ENCODE measurements at places on chromosomes 4 and X.

DNA sequence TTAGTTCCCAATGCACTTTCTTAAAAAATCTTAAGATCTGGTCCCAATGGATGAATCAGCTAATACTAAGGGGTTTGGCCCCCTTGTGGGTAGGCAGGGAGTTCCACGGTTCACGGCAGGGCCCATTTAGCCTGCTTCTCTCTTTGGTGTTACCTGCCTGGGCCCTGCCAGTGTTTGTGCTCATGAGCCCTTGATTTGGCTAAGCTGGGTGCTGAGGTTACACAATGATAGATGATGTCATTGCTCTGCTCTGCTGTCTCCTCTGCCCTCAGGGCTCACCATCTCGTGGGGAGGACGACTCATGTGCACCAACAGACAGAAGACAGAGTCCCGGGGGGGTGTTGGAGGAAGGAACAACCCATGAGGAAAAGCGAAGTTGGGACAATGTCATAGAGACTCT is 24.4 kb downstream of the RTL5 start:
- no peak for DNase-seq

DNA sequence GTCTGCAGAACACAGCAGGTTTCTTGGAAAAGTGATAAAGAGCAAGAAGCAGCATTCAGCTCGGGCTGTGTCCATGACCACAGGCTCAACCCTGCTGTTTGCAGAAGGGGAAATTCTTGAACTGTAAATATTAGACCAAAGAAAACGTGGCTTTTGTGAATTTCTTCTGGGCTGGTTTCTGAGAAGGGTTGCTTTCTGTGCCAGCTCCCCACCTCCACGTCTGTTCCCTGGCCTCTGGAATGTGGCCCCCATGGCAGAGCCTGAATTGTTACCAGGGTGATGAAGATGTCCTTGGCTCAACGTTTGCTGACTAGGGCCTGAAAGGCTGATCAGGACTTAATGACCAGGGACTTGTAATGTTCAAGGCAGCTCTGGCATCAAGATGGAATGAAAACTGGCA is 116.0 kb downstream of the CPEB2 start:
- no peak for DNase-seq

DNA sequence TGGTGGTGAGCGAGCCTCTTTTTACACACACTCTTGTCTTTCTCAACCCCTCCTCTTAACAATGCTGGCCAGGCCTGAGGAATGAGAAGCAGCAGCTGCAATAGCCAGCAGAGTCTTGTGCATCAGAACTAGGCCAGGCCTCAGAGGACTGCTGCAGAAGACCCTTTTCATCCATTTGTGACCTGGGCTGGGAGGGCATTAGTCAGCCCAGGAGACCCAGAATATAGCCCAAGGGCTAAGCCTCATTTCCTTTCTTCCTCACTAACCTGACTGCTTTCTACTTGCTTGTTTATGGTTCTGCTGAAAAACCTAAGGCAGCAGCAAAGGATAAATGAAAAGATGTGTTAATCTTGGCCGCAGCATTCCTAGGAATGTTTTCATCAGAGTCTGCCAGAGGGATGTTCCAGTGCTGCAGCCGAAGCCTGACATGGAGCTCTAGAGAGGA is 254.7 kb upstream of the AR start:
- DNase-seq: no peak

DNA sequence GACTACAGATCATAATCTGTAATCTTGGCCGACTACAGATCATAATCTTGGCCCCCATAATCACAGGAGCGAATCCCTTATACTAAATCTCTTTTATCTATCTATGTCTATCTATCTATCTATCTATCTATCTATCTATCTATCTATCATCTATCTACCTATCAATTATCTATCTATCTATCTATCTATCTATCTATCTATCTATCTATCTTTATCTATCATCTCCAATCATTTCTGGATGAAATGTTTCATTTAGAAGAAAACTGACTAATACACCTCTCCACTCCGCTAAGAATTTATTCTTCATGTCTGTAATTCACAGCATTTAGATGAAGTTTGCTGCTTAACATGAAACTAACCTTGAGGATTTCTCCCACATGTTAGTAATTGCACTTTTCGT is 45.0 kb upstream of the ACSL1 start:
- no peak for DNase-seq

GRCh38 chrX:133888984-133889383 is 96.4 kb downstream of the GPC3 start:
- no peak for DNase-seq

DNA sequence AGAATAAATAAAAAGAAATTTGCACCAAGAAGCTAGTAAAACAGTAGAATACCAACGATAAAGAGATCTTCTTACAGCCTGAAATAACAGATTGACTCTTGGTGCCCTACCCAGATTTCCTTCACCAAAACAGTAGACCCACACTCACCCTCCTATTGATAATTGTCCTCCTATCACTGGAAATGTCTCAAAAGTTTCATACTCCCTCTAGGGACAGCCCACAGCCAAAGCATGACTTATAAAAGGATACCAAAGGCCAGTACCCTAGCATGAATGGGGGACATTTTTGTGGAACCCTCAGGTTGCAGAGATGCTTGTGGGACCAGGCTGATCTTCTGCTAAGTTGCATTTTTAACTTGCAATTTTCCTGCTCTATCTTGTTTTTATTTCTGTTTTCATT is 104.1 kb downstream of the INPP4B start:
- DNase-seq: no peak

GRCh38 chr4:55122235-55122634 is 3.2 kb downstream of the KDR start:
- no peak for DNase-seq

DNA sequence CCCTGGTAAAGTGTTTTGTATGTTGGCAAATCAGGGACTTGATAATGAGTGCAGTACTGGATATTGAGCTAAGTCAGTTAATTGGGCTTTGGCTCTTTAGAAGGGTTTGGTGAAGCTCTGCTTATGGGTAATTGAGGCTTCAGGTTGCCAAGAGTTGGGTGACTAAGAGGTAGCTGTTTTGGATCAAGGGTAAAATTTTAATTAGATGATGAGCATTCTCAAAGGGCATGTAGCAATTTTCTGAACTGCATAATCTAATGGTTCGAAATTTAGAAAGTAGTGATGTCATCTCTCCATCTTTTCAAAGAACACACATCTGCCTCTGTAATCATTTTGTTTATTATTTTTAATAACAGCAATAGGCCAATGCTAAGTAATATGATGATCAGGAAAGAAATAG is 5.5 kb upstream of the TRIM2 start:
- no peak for DNase-seq

GRCh38 chrX:132591719-132592275 is 103.0 kb upstream of the MBNL3 start:
- no peak for DNase-seq

DNA sequence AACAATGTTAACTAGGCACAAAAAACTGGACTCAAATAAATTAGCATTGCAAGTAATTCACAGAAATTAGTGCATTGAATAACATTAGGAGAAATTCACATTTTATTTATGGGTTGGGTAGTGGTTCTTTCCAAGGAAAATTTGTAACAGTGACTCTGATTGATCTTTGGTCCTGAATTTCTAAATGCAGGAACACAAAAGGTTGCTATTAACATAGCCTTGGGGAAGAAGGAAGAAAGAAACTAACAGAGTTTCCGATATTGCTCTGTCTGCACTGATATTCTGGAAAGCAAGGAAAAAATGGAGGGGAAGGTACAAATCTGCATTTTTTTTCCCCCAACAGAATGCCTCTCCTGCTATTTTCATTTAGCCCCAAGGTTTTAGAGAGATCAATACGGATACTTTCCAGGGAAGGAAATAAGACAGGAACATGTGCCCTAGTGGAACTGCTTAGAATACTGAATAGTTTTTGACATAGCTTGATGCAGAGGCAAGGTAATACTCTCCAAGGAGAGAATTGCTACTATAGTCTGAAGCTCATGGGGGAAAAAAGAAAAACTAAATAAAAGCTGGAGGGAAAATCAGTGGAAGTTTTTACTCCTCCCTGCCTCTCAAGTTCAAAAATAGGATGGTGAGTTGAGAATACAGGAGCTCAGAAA is 490.1 kb downstream of the RAPGEF2 start:
- DNase-seq: no peak

- no peak for DNase-seq
Measured at GRCh38 chr4:5423670-5424069, 284.7 kb downstream of the EVC2 start.

- DNase-seq: no peak
Measured at GRCh38 chrX:118212817-118213183, 96.2 kb upstream of the KLHL13 start.

- no peak for DNase-seq
Measured at GRCh38 chr4:39363773-39364393, 2.3 kb downstream of the RFC1 start.

GRCh38 chrX:12709047-12709446 is 82.2 kb upstream of the PRPS2 start:
- no peak for DNase-seq

GRCh38 chr4:54558889-54559677 is 98.7 kb upstream of the KIT start:
- DNase-seq: no peak

DNA sequence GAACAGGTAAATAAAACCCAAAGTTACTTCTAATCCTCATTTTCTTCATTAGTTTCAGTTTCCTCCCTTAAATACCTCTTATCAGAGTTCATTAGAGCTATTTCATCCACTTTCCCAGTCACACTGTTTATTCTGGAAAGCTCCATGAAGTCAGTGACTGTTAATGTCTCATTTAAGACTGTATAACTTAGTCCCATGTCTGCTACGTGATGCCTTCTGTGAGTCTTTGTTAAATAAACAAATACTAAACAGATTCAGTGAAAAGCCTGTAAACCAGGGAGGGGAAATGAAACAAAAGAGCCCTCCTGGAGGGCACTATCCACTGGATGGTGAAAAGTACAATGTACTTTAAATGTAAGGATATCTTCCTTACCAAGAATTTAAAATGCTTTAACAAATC is 24.7 kb downstream of the ACE2 start:
- DNase-seq: no peak

- no peak for DNase-seq
Measured at GRCh38 chr4:153207567-153207966, 3.3 kb downstream of the TRIM2 start.

GRCh38 chrX:132875650-132876522 is 82.5 kb downstream of the HS6ST2 start:
- DNase-seq: no peak

DNA sequence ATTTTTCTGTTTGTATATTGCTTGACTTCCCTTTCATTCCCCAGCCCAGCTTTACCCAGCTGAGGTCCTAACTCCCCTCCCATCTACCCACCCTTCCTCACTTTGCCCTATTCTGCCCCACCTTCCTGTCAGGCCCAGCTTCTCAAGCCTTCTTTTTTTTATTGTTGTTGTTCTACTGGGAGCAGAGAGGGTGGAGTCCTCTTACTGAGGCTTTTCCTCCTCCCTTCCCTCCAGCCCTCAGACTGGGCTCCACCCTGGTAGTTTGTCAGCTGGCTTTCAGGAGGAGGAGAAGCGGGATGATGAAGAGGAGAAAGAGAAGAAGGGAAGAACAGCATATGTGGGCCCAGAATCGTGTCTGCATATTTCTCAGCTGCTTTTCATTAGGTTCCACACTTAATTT is 3.2 kb upstream of the KLF8 start:
- DNase-seq: no peak

GRCh38 chr4:143189528-143189927 is 4.8 kb downstream of the USP38 start:
- DNase-seq: no peak

DNA sequence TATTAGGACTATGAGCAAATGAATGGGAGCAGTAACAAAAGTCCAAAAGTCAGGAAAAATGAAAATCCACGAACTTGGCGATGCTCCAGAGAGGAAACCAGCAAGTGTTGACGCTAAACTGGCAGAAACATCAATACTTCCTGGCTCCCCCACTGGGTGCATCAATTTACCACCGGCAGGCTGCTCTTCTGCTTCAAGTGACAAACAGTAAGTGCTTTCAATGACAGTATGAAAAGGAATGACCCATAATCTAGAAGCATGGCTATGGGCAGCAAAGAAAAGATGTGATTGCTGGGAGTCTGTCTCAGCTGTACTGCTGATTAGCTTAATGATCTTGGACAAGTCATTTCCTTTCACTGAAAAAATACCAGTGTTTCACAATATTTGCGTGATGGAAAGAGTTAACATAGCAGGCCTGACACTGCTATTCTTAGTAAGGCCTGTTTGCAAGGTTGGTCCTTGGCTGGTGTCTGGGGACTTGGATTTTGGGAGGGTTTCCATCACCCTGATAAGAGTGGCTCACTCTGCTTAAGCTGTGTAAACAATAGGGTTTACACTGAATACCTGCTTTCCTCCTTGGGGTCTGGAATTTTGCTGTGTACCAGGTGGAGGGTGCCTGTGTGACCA is 8.7 kb downstream of the ATP11C start:
- DNase-seq: no peak

DNA sequence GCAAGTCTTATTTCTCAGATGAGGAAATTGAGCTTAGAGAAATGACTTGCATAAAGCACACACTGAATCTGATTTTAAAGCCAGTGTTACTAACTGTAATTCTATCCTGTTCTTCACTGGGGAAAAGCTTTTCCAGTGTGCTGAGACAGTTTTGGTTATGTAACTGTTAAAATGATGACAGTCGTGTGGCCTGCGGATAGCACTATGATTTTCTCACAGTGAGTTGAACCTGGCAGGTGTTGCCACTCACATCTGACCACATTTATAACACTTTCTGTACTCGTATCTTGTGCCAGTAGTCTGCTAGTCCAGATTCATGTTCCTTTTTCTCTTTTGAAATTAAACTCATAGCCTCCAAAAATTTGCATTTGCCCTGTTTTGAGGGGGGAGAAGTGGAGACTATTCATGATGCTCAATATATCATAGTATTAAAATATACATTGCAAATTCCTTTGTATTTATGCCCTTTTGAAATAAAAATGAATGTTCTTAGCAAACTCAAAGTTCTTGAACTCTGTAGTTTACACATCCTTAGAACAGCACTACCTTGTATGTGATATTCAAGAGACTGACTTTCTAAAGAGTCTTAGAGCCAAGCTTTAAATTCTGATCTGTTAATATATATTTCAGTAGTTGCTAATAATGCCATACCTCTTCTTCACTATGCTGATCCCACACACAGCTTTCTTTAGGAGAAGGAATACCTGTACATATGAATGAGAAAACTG is 132.3 kb downstream of the PDLIM5 start:
- DNase-seq: no peak

DNA sequence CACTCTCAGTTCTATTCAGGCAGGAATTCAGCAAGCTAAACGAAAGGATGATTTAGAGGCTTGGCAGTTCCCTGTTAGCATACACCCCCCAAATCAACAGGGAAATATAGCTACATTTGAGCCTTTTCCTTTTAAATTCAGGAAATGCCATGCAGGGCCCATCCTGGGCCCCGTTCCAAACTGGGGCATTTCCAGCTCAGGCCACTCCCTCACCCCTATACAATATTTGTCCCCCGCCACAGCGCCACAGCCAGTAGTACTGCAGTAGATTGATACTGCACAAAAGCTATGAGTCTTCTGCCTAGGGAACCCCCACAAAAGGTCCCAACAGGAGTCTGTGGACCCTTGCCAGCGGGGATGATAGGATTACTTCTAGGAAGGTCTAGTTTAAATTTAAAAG is 102.0 kb upstream of the MAPK10 start:
- DNase-seq: no peak

- DNase-seq: no peak
Measured at GRCh38 chr4:20283039-20283438, 31.3 kb downstream of the SLIT2 start.

GRCh38 chr4:32689518-32689917 is 1969.3 kb downstream of the PCDH7 start:
- DNase-seq: no peak
